Tongue (tissue), 3 donors: ENCODE measurements at places on chromosomes 5 and 9. TPM values are rescaled to one million over a fixed set of nuclear protein-coding genes. Genes with fewer than 3 reads are reported as not detected.

Gene GLDC
- 1.6 TPM for total RNA-seq

Gene OMD
- total RNA-seq, result 18.0 TPM

Gene FCN2
- total RNA-seq, result not detected

GRCh38 chr5:32206053-32206452 is 31.9 kb upstream of the GOLPH3 start:
- DNase-seq, result no peak

DNA sequence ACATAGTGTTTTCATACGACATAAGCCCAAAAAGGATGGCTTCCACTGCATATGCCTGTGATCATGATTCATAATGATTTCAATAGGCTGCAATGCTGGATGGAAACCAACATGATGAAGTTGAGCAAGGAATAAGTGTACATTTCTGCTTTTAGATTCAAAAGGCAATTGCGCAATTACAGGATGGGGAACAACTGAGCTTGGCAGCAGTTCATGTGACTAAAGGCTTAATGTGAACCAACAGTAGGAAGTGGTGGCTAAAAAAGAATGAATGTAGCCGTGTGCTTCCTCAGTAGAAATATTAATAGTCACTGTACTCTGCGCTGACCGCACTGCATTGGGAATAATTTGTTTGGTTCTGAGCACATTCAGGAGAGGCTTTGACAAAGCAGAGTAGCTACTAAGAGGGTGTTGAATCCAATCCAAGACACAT is 51.2 kb downstream of the SLC1A3 start:
- peak; percentile 89 for DNase-seq

GRCh38 chr5:118580949-118581348 is 407.4 kb downstream of the DTWD2 start:
- DNase-seq, result no peak

DNA sequence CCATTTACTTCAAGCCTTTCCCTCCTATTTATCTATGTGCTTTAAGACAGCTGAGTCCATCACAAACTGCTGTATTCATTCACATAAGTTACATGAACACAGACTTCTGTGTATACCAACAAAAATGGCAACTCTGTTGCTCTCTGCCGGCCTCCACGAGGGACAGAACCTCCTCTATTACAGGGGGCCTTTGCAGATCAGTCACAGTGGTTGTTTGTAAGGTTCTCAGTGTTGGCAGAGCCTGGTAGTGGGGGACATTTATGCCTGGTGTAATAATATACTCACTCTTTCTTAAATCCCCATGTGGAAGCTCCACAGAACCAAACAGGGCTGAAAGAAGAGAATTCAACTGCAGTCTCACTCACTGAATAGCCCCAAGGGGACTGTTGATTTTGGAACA is 76.5 kb downstream of the SLC1A1 start:
- peak; percentile 18 for DNase-seq

DNA sequence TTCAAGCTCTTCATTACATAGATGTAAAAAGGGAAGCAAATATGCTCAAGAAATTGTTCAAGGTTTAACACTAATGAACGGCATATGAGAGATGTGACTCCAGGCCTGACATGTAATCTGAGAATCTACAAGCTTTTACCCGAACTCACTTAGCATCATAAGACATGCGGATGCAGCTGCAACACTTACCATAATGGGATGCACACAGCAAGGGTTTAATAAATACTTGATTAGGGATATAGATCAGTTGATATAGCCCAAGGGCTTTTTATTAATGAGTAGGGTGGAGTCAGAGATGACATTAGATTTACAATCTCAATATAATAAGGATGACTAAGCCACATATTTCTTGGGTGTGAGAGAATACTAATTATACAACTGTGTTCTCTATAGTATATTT is 2215.5 kb downstream of the MAT2B start:
- no peak for DNase-seq

GRCh38 chr9:5470122-5470521 is 19.8 kb downstream of the CD274 start:
- no peak for DNase-seq
